ENCODE measurements at places on chromosomes 7 and 10. TPM values are rescaled to one million over a fixed set of nuclear protein-coding genes. Genes with fewer than 3 reads are reported as not detected.
A peak's percentile ranks its signal among the peaks of the same experiment; 100 is the strongest.

DNA sequence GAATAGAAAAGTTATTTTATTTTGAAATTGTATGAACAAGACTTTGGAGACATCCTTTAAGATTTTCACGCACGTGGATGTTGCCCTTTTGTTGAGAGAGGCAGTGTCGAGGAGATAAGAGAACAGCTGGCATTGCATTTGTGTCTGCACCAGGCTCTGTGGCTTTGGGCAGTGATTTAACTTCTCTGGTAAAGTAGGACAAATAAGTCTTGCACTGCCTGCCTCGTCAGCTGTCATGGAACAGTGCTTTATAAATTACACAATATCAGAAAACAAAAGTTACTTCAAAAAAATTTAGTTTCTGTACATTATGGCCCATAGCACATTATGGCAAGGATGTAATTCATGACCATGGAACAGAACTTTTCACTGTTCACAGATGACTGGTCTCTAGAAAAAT is 20.1 kb downstream of the SNX10 start:
- no peaks in the 10 kb centered on the region for H3K27me3 ChIP-seq
- no peak overlapping the region for H3K27ac ChIP-seq
- no peak for DNase-seq
- peaks cover 2% of the 10 kb centered on the region for H3K4me1 ChIP-seq
- no peak overlapping the region for H3K4me3 ChIP-seq
- H3K36me3 ChIP-seq, result peaks cover 18% of the 10 kb centered on the region

GRCh38 chr10:82817676-82818422 is 942.9 kb downstream of the NRG3 start:
- no peaks in the 10 kb centered on the region for H3K36me3 ChIP-seq
- no peak for DNase-seq

DNA sequence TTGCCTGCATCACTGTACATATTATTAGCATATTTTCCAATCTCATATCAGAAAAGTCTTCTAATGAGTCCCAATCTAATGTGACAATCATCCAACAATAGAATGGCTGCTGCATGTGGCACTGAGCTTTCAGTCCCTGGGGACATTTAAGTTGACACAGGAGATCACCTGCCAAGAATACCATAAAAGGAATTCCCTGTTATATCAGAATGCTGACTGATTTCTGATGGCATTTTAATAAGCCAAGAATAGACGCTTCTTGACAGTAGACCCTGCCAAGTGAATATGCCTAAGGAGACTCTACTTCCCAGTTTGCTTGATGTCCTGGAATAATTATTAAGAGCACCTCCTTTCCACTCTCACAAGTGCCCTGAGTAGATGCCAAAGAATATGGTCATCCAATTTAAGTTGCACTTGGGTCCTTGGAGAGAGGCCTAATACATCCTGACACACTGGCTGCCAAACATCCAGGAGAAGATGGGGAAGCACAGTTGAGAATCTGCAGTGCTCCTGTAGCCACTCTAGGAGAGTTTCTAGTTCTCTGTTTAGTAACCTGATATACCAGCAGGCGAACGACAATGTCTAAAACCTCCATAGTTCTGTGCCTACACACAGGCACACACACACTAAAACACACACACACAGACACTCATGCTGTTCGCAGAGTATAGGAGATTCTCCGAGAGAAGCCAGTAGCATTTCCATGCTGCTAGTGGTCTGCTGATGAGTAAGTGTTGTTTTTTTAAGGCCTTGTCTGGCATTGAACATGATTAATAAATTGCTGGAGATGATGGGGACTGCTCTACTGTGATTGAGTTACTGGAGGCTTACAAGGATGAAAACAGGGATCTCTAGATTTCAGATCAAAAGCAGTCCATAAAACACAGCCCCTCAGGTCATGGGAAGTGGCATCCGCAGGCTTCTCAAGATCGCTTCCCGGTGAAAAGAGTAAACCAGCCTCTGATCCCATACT is 369.6 kb downstream of the KCNMA1 start:
- peaks cover 2% of the 10 kb centered on the region for H3K36me3 ChIP-seq
- no peak overlapping the region for H3K27ac ChIP-seq
- DNase-seq, result no peak
- no peak overlapping the region for H3K4me3 ChIP-seq
- peaks cover 20% of the 10 kb centered on the region for H3K4me1 ChIP-seq

DNA sequence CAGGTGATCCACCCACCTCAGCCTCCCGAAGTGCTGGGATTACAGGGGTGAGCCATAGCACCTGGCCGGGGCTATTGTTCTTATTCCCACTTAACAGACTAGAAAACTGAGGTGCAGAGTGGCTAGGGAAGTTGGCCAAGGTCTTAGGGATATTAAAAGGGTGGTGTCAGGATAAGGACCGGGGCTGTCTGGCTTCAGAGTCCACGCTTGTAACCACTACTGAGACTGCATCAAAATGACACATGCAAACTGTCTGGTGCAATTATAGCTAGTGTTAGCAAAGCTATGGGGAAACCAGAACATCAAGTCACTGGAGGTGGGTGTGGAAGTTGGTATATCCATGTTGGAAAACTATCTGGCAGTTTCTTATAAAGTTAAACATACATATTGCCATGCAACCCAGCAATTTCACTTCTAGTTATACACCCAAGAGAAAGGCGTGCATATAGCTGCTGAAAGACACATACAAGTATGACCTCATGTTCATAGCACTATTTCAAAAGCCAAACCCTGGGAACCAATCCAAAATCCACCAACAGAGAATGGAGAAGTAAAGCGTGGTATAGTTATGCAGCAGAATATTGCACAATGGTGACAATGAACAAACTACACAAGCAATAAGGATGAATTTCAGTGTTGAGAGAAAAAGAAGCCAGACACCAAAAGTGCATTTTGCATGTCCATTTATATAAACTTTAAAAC is 33.9 kb upstream of the EEPD1 start:
- no peak overlapping the region for H3K27ac ChIP-seq
- no peaks in the 10 kb centered on the region for H3K36me3 ChIP-seq
- H3K27me3 ChIP-seq, result peaks cover 6% of the 10 kb centered on the region
- no peak for DNase-seq
- peaks cover 17% of the 10 kb centered on the region for H3K4me1 ChIP-seq
- no peak overlapping the region for H3K4me3 ChIP-seq

GRCh38 chr7:99975782-99976521 is at the start of gene AZGP1:
Gene AZGP1 (minus strand): TSS chr7:99976031. CDS start chr7:99976020, 11 bp downstream.
- H3K4me1 ChIP-seq, result peaks cover 4% of the 10 kb centered on the region
- no peak within 1 kb of the TSS for H3K27ac ChIP-seq
- no peak within 1 kb of the TSS for H3K4me3 ChIP-seq
- peaks cover 13% of the 10 kb centered on the region for H3K27me3 ChIP-seq
- DNase-seq, result no peak

DNA sequence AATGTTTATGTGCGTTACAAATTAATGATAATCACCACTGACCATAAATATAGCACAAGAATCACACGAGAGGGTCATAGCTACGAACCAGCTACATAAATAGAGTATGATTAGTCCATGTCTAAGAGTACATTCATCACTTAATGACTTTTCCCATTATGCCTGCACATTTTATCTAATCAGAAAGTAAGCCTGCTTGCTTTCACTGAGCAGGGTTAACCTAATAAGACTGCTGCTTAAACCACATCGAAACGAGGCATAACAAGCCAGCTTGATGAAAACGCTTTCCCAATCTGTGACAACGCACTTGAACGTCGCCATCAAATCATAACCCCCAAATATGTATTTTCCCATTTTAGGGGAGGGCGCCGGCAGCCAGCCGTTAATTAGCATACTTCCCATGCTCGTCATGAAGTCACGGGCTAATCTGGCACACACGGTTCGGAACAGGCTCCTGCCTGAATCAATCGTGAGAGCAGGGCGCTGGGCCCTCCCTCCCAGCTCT is 71.5 kb downstream of the EBF3 start:
- DNase-seq, result no peak
- no peak overlapping the region for H3K4me3 ChIP-seq
- peaks cover 2% of the 10 kb centered on the region for H3K27me3 ChIP-seq
- no peaks in the 10 kb centered on the region for H3K4me1 ChIP-seq
- H3K27ac ChIP-seq, result no peak overlapping the region
- no peaks in the 10 kb centered on the region for H3K36me3 ChIP-seq

DNA sequence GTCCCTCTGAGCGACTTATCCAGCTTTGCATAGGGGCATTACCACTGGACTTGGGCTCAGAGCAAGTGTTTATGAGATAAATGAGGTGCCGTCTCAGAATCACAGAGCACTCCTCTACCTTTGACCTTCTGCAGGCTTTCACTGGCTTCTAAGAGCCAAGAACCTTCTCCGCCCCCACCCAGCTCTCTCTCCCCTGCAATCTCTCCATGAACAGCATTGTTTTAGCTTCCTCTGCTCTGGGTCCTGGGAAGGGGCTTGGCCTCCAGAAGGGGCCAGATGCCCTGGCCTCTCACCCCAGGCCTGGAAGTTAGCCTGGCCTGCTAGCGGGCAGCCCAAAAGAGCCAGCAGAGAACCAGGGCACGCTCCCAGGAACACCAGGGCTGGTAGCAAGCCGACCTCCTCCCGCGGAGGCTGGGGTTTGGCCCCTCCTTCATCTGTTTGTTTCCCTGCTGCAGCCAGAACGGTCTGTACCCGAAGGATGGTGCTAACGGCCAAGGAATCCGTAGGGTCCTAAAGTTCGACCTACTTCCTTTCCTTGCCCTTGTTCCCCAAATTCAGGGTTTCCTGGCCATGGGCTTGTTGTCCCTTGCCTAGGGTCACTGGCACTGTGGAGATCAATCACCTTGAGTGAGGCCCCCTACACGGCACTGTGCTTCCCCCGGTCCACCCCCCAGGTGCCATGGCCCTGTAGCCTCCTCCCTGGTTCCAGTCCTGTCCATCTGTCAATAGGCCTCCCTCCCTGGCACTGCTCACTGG is 18.7 kb upstream of the DDIT4 start:
- no peaks in the 10 kb centered on the region for H3K36me3 ChIP-seq
- H3K27me3 ChIP-seq, result no peaks in the 10 kb centered on the region
- H3K4me1 ChIP-seq, result peaks cover 69% of the 10 kb centered on the region

GRCh38 chr10:103845972-103846371 is 9.4 kb downstream of the SH3PXD2A start:
- peak overlapping the region; percentile 39 for H3K4me3 ChIP-seq
- peaks cover 12% of the 10 kb centered on the region for H3K27me3 ChIP-seq
- no peaks in the 10 kb centered on the region for H3K36me3 ChIP-seq
- peak overlapping the region; percentile 51 for H3K27ac ChIP-seq
- DNase-seq, result peak; percentile 57

- no peak overlapping the region for H3K4me3 ChIP-seq
- DNase-seq, result no peak
- no peaks in the 10 kb centered on the region for H3K4me1 ChIP-seq
- no peaks in the 10 kb centered on the region for H3K27me3 ChIP-seq
- H3K27ac ChIP-seq, result no peak overlapping the region
- H3K36me3 ChIP-seq, result no peaks in the 10 kb centered on the region
Measured at GRCh38 chr10:19097151-19097550, 48.5 kb downstream of the MALRD1 start.

DNA sequence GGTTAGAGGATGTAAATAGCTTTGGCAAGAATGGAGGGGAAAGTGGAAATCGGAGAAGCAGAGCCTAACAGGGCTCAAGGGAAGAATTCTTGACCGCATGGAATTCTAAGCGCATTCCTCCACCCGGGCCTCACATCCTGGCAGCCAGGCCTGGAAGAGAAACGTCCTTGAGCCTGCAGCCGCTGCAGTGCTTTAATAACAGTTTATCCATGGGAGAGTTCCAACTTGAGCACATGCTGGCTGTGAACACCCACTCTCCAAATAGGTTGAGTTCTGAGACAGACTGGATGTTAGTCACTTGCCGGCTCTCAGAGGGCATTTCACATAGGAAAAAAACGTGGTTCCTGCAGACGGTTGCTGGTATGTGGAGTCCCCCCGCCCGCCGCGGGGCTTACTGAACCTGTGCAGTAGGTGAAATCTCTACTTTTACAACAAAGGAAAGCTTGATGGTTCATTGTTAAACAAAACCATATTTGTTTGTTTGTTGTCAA is 61.4 kb upstream of the STEAP1B start:
- no peak overlapping the region for H3K4me3 ChIP-seq
- H3K4me1 ChIP-seq, result peaks cover 48% of the 10 kb centered on the region
- H3K36me3 ChIP-seq, result no peaks in the 10 kb centered on the region
- peaks cover 6% of the 10 kb centered on the region for H3K27me3 ChIP-seq
- no peak overlapping the region for H3K27ac ChIP-seq

- H3K4me3 ChIP-seq, result peak overlapping the region; percentile 76
- H3K27ac ChIP-seq, result peak overlapping the region; percentile 88
- peaks cover 22% of the 10 kb centered on the region for H3K4me1 ChIP-seq
- H3K36me3 ChIP-seq, result no peaks in the 10 kb centered on the region
Measured at GRCh38 chr7:142535123-142535779, 214.0 kb upstream of the PRSS1 start.

GRCh38 chr10:77763453-77764430 is 126.1 kb upstream of the KCNMA1 start:
- no peak overlapping the region for H3K27ac ChIP-seq
- no peak overlapping the region for H3K4me3 ChIP-seq
- peaks cover 24% of the 10 kb centered on the region for H3K27me3 ChIP-seq
- no peaks in the 10 kb centered on the region for H3K4me1 ChIP-seq
- DNase-seq, result no peak

DNA sequence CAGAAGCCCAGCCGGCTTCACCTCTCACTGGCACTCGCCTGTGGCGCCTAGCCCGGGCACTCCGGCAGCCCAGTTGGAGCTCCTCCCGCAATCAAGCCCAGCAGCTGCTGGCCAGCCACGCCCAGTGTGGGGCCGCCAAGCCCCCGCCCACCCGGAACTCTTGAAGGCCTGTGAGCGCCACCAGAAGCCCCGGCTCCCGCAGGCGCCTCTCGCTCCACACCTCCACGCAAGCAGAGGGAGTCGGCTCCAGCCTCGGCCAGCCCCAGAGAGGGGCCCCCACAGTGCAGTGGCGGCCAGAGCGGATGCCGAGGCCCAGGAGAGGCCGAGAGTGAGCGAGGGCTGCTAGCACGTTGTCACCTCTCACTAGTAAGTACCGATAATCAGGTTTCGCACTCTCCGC is 240.7 kb downstream of the TFEC start:
- no peaks in the 10 kb centered on the region for H3K4me1 ChIP-seq
- H3K36me3 ChIP-seq, result no peaks in the 10 kb centered on the region
- no peak overlapping the region for H3K27ac ChIP-seq

- no peak overlapping the region for H3K4me3 ChIP-seq
- no peaks in the 10 kb centered on the region for H3K4me1 ChIP-seq
- peaks cover 20% of the 10 kb centered on the region for H3K27me3 ChIP-seq
- H3K27ac ChIP-seq, result no peak overlapping the region
- H3K36me3 ChIP-seq, result no peaks in the 10 kb centered on the region
Measured at GRCh38 chr10:122280156-122280555, 9.1 kb downstream of the BTBD16 start.

- no peak for DNase-seq
- no peak overlapping the region for H3K27ac ChIP-seq
- peak overlapping the region; percentile 71 for H3K4me3 ChIP-seq
- peaks cover 47% of the 10 kb centered on the region for H3K27me3 ChIP-seq
- no peaks in the 10 kb centered on the region for H3K36me3 ChIP-seq
Measured at GRCh38 chr7:69599286-69599954, 1.1 kb downstream of the AUTS2 start.

Gene GRM3
- not detected for total RNA-seq

Gene MYO3A
- total RNA-seq, result not detected

Gene FEZF1
- total RNA-seq, result not detected

Gene OR6V1
- total RNA-seq, result not detected

Gene KIF20B
- total RNA-seq, result 58.1 TPM

Gene GPR37
- not detected for total RNA-seq

Gene UBTD1
- 1.1 TPM for total RNA-seq

Gene GJD4
- total RNA-seq, result not detected

Gene SLIT1
- 0.44 TPM for total RNA-seq
